ENCODE measurements at places on chromosomes 7 and 10.

GRCh38 chr10:69452676-69453415 is 1.6 kb downstream of the TSPAN15 start:
- peak; percentile 18 for DNase-seq

- DNase-seq, result no peak
These were observed 25.1 kb upstream of the AKAP9 start for GRCh38 chr7:91915401-91916050.

GRCh38 chr7:100465702-100466311 is 1.7 kb upstream of the SPACDR start:
- peak; percentile 51 for DNase-seq

- peak; percentile 5 for DNase-seq
These were observed 276.7 kb downstream of the PARD3 start for GRCh38 chr10:34538281-34538829.

DNA sequence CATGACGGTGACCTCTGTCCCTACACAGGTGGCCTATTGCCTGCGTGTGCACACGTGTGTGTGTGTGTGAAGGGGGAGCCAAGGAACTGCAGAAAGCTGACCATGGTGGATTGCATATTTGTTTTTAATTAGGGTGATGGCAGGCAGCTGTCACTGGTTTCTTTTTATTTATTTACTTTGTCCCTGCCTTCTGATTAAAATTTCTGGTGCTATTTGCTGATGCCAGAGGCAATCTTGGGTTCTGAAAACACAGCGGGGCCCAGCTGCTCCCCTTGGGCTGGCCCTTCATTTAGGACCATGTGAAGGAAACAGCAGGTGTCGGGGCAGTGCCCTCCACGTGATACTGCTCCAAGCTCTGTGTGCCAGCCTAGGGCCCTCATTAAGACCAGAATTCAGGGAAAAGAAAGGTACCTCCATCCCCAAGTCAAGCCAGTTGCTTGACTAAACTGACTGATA is 71.3 kb upstream of the PODXL start:
- DNase-seq, result no peak

GRCh38 chr10:132065491-132066105 is at the start of gene JAKMIP3:
JAKMIP3 (plus strand) TSS chr10:132065946; CDS start chr10:132104809, 38,863 bp downstream.
- DNase-seq, result peak; percentile 29

- no peak for DNase-seq
These were observed 60.3 kb upstream of the RAB11FIP2 start for GRCh38 chr10:118107040-118107439.

DNA sequence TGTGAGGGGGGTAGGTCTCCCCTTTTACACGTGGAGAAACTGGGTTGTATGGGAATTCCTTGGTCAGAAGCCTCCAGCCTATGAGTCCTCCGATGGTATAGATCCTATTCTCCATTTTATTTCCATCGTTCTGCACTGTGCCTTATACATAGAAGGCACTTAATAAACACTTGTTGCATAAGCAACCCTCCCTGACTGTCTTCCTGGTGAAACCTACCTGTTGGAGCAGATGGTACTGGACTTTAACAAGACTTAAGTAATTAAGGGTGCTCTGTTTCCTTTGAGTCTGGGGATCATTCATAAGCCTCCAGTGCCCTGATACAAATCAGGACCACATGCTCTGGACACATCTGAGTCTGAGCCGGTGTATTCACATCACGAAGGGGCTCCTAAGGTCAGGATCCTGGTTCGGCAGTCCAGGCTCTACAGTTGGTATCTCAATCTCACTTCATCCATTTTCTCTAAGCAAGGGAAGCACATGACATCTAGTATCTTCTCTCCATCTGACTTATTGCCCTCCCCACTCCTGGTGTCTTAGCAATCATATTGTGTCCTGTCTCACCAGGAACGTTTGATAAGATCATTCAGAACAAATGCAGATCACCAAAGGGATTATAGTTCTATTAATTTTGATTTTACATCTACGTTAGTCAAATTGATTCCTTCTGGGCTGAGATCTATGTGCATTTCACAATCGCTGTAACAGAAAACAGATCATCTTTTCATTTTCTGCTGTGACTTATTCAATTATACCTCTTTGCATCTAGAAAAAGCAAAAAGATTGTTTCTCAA is 22.8 kb upstream of the EZH2 start:
- DNase-seq, result no peak

DNA sequence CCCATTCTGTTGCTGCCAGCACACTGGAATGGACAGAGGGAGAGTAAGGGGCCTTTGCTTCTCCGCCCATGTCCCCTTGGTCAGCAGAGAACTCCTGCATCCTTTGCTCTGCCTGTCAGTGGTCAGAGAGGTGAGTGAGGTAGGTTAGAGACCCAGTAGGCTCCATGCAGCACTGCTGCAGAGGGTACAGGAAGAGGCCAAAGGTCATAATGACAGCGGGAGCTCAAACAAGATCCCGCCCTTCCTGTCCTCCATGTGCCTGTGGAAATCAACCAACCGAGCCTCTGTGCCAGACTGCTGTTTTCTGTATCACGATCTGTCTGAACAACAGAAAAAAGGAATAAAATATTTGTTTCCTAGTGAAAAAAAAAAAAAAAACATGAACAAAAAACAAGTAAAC is 81.4 kb downstream of the ZNF33B start:
- DNase-seq, result no peak

DNA sequence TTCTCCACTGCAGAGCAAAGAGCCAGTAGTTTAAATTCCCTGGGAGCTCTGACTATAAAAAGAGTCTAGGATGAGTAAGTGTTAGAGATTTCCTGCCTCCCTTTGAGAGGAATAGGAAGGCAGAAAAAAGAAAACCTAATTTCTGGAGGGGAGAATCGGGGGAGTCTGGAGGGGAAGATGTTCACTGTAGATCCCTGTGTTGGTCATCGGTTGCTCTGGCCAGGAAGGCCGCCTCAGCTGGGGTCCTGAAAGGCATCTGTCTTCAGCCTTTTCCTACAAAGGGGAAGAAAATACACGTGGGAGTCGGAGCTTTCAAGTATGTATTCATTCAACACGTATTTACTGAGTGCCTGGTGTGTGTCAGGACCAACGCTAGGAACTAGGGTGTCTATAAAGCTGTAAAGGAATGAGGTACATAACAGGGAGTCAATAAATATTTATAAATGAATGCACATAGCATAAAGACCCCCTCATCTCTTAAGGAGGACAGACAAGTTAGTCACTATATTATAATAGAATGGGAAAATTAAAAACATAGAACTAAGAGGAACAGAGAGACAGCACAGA is 101.1 kb downstream of the ICA1 start:
- DNase-seq, result no peak

DNA sequence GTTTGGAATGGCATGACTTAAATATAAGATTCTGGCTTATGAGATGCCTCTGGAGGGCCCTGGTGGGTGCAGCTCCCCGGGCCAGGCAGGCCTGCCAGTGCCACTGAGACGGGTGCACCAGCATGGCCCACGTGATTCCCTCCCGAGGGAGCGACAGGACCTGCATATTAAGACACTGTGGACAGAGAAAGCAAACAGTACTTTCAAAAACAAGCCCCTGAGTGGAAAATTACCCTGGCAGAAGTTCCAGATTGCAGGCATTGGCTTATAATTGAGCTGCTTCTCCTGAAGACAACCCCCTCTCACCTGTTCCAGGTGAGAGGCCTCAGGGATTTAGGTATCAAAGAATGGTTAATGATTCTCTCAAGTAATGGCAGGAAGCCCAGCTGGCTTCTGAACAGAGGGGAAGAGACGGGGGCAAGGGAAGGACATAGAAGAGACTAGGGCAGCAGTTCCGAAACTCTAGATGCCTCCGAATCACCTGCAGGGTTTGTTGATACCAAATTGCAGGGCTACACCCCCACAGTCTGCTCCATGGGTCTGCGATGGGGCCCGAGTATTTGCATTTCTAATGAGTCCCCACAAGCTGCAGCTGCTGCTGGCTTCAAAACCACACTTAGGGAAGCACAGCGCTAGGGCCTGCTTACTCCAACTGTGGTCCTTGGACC is 66.0 kb upstream of the DOCK1 start:
- DNase-seq, result no peak

DNA sequence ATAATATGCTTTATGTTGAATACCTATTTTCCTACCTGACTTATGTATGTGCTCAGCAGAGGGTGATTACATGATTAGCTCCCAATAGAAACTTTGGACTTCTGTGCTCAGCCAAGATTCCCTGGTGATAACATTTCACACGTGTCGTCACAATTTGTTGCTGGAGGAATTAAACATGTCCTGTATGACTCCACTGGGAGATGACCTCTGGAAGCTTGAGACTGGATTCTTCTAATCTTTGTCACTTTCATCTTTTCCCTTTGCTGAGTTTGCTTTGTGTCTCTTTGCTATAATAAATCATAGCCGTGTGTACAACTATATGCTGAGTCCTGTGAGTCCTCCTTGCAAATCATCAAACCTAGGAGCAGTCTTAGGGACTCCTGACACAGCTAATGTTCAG is 120.9 kb upstream of the LRRTM3 start:
- no peak for DNase-seq

GRCh38 chr10:11210211-11210922 is 192.7 kb downstream of the CELF2 start:
- DNase-seq, result no peak

- no peak for DNase-seq
These were observed 14.3 kb upstream of the DMBT1 start for GRCh38 chr10:122546242-122546641.

GRCh38 chr7:98049034-98049433 is 57.6 kb upstream of the LMTK2 start:
- no peak for DNase-seq

DNA sequence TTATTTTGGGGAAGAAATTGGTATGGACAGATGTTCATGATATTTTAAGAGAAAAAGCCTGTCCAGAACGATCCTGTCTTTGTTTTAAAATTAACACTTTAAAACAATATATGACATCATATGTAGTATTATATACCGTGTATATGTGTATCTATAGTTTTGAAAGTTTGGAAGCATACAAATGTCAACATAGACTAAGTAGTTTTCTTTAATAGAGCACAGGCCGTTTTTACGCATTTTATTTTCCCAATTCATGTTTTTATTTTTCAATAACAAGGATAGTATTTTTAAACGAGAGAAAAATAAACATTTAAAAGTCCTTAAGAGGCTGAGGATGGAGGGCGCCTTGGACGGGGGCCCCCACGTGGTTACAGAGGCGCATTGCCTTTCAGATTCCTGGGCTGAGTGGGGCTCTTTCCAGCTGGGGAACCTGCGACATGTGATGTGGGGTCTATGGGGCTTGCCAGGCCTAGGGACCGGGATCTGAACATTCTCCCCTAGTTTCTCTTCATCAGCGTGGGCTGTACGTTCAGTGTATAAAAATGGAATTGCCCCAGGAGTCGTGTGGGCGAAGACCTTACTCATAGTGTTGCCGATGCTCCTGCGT is 127.8 kb upstream of the ZNF746 start:
- peak; percentile 67 for DNase-seq

DNA sequence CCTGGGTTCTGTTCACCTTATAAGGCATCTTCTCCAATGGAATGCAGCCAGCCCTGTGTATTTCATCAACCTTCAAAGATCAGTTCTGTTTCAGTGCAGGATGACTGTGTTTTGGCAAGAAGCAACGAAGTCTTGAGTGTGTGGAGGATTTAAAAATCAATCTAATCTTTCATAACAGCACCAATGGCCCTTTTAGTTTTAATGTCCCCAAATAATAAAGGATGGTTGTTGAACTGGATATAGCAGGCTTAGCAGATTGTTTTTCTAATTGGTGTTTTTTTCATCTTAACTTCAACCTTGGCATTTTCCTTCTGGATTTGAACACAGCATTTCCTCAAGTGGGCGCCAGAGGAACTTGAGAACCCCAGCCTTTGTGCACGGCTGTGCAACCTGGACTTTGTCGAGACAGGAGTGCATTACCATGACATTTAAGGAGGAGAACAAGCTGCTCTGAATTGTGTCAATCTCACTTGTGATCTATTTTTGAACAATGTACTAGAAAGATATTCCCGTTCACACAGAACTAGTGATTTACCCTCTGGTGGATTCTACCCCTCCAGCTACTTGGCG is 313.3 kb upstream of the AKR1E2 start:
- peak; percentile 13 for DNase-seq

DNA sequence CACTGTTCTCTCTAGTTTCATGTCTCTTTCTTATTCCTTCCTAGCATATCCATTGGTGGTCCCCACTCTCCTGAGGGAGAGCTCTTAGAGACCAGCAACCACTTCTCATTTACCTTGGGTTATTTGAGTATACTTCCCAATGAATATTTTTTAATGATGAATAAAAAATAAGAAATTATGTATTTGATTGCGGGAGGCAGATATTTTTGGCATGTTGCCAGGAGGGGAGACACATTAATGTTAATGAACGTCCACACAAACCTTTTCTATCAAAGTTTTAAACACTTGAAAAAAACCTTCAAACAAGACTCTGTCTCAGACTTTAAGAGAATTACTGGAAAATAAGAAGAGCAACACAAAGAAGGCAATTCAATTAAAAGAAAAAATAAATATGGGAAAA is 260.6 kb upstream of the MAGI2 start:
- no peak for DNase-seq

DNA sequence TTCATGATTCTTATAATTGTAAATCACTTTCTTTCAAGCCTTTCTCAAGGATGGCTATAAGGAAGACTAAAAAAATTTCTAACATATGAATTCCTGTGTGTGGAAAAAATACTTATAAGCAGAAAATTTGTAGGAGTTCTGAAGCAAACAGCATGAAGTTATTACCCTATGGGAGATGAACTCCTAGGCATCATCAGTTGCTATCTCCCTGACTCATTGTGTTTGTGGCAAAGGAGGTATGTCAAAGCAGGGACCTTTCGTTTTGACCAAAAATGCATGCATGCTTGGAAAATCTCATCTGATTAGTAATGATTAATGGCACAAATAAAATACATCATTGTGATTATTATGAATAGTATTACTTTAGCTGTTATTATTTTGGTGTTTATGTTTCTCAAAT is 59.4 kb downstream of the CALCR start:
- DNase-seq, result no peak

GRCh38 chr10:30433306-30433729 is 666 bp upstream of the MAP3K8 start:
- DNase-seq, result peak; percentile 80

DNA sequence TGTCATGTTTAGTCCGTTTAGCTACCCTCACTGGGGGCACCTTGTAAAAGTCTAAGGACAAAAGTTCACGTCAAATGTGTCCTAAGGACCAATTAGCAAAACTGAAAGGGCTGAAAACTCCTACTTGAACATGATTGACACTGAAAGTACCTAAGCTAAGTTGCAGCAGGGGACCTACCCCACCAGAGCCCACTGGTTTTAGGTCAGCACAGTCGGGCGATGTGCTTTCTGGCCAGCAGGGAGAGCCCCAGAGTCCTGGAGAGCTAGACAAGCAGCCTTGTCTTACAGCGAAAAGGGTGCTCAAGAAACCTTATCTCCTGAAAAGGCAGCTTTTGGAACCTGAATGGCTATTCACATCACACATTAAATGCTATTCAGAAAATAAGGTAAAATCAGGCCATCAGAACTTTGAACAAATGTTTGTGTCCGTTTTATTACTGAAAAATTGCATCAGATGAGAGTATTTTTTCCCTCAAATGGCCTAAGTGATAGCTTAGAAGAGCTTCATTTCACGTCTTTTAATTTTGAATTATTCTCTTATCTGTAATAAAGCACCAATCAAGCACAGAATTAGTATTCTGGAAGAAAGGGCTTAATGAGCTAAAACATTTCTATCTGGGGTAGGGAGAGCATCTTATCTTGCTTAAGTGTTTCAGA is 52.2 kb upstream of the MKI67 start:
- DNase-seq, result peak; percentile 41
